ENCODE measurements at places on chromosomes 2 and 18. TPM values are rescaled to one million over a fixed set of nuclear protein-coding genes. Genes with fewer than 3 reads are reported as not detected.
A peak's percentile ranks its signal among the peaks of the same experiment; 100 is the strongest.

DNA sequence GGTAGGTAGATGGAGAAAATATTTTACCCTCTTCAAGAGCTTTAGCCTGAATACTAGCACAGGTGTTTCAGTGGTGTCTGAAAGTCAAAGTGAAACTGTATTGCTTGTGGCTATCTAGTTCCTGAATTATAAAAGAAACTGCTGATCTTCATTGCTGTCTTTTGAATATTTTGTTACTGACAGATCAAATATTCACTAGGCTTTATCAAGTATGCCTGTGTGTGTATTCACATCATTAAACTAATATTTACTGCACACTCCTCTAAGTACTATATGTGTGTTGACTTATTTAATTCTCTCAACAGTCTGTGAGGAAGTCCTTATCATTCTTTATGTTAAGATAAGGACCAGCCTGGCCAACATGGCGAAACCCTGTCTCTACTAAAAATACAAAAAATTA is 139.6 kb downstream of the SOCS6 start:
- H3K36me3 ChIP-seq, result no peaks in the 10 kb centered on the region
- no peak overlapping the region for H3K4me3 ChIP-seq
- no peak for DNase-seq
- no peak overlapping the region for H3K27ac ChIP-seq
- H3K27me3 ChIP-seq, result no peaks in the 10 kb centered on the region

DNA sequence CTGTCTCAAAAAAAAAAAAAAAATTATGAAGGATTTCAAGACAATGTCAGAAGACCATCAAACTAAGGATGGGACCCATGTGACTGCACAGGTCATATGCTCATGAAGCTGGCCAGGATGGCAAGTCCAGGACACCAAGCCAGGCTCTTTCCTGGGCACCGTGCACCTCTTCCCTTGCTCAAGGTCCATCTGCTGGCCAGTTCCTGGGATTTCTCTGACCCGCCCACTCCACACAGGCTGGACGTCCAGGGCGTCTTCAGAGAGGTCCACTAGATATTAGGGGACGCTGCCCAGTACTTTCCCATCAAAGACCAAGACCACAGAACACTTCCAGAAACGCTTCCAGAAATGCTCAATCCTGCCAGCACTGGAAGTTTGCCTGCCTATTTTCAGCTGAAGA is 14.3 kb downstream of the TEX44 start:
- H3K27ac ChIP-seq, result peak overlapping the region; percentile 94
- no peak overlapping the region for H3K4me3 ChIP-seq
- H3K36me3 ChIP-seq, result no peaks in the 10 kb centered on the region
- peaks cover 64% of the 10 kb centered on the region for H3K4me1 ChIP-seq
- no peak for DNase-seq
- no peaks in the 10 kb centered on the region for H3K27me3 ChIP-seq

DNA sequence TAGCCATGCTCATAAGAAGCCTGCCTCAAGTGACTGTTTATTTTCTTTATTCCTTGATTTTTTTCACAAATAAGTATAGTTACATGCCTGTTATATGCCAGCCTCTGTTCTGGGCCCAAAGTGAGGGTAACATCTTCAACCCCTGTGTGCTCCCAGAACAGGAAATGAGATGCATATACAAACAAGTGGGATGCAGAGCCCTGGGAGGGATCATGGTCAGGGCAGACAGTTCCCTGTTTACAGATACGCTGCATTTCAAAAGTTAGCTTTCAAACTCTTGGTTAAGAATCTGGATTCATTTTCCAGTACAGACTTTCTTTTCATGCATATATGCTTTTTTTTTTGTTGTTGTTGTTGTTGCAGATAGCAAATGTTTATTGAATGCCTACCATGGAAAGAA is 24.4 kb downstream of the GPR39 start:
- no peaks in the 10 kb centered on the region for H3K36me3 ChIP-seq
- no peaks in the 10 kb centered on the region for H3K4me1 ChIP-seq
- H3K4me3 ChIP-seq, result no peak overlapping the region
- DNase-seq, result no peak

DNA sequence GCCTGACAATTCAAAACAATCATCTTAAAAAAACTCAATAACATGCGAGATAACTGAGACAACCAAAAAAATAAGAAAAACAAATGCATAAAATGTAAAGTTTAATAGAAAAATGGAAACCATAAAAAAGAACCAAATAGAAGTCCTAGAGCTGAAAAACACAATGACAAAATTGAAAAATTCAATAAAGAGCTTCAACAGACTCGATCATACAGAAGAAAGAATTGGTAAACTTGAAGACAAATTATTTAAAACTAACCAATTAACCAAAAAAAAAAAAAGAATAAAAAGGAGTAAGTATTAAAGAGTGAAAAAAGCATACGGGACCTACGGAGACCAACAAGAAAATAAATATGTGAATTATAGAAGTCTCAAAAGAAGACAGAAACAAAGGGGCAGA is 37.7 kb downstream of the GPC1 start:
- H3K27ac ChIP-seq, result no peak overlapping the region
- no peak overlapping the region for H3K4me3 ChIP-seq

DNA sequence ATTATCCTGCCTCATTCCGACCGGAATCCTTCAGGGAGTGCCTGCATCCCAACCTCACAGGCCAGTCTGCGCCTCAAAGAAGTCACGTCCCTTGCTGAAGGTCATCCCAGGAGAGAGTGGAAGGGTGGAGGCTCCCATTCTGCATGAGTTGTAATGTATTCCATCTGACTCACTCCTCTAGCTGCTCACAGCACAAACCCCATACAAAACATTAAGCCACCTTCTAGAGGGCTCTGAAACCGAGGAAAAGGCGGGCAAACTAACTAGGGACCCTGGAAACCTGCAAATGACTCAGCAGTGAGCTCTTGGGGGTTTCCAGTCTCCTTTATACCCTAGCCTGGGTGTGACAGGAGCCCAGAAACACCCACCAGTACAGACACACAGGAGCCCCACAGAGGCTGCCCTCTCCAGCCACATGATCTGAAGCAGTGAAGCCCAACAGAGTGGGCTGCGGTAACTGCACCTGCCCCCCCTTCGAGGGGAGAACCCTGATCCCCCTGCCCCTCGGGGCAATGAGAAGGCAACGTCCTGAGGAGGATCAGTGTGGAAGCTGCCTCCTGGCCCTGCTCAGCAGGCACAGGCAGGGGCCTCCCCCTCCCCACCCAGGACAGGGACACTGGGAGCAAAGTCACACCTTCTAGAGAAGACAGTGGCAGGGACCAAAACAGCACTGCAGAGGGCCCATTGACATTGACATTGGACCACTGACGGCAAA is 69.3 kb upstream of the SNTG2 start:
- H3K36me3 ChIP-seq, result no peaks in the 10 kb centered on the region
- H3K4me3 ChIP-seq, result no peak overlapping the region
- H3K4me1 ChIP-seq, result no peaks in the 10 kb centered on the region
- H3K27me3 ChIP-seq, result peaks cover 54% of the 10 kb centered on the region
- no peak for DNase-seq

TWIST2 gene
- 37.4 TPM for total RNA-seq

GRHL1 gene
- total RNA-seq, result 5.1 TPM

MAP2 gene
- 37.0 TPM for total RNA-seq

RNU2-63P gene
- not detected for total RNA-seq

RABL2A gene
- 7.2 TPM for total RNA-seq

All from esophagus muscularis mucosa (tissue), 4 donors.